Muscle of leg (tissue), 16 donors: ENCODE measurements at places on chromosomes 6 and 20.

DNA sequence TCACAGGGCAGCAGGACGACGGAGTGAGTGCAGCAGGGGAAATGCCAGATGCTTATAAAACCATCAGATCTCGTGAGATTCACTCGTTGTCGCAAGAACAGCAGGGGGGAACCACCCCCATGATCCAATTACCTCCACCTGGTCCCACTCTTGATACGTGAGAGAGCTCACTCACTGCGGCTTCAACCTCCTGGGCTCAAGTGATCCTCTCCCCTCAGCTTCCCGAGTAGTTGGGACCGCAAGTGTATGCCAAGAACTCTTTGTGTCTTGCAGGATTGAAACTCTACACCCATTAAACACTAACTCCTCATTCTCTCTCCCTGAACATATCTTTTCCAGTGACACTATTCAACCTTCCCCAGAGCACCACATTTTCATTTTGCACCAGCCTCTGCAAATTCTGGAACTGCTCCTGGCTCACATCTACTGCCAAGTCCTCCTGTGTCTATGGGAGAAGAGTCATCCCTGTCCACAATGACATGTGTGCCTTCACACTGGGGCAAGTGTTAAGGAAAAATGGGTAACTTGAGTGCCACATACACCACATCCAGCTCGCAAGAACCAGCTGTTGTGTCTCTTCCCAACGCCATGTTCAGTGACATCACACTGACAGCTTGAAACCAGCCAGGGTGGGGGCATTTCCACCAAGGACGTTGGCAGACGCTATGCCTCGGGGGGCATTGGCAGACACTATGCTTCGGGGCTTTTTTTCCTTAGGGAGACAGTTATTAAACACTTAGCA, 14.7 kb upstream of the TAF4 start:
- DNase-seq: peak; percentile 55

DNA sequence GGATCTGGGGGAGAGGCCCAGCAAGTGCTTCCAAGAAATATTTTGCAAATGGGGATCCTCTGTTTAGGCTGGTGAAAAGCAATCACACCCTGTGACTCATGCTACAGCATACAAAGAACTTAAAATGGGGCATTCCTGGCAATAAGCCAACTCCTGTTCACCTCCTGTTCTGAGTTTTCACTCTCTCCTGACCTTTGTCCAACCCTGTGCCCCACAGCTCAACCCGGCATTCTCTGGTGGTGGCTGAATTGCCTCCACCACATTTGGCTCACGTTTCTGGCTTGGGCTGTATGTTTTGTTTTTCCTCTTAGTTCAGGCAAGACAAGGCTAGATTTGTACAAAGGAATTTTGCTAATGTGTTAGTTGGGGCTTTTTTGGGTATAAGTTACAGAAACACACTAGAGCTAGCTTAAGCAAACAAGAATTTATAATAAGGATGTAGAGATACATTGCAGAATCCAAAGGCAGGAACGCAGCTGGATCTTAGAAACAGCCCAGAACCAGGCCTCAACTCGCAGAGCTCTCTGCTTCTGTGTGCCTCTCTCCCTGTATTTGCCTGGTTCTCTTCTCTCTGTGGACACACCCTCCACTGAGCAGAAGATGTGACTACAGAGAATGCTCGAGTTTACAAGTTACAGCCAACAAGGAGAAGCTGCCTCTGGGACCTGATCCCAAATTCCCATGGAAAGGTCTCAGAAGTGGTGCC, 9.4 kb downstream of the ABCC10 start:
- peak; percentile 46 for DNase-seq

GRCh38 chr6:161151660-161152526, 122.0 kb downstream of the AGPAT4 start:
- no peak for DNase-seq

GRCh38 chr20:60631585-60632287, 620.3 kb upstream of the CDH4 start:
- DNase-seq: no peak

DNA sequence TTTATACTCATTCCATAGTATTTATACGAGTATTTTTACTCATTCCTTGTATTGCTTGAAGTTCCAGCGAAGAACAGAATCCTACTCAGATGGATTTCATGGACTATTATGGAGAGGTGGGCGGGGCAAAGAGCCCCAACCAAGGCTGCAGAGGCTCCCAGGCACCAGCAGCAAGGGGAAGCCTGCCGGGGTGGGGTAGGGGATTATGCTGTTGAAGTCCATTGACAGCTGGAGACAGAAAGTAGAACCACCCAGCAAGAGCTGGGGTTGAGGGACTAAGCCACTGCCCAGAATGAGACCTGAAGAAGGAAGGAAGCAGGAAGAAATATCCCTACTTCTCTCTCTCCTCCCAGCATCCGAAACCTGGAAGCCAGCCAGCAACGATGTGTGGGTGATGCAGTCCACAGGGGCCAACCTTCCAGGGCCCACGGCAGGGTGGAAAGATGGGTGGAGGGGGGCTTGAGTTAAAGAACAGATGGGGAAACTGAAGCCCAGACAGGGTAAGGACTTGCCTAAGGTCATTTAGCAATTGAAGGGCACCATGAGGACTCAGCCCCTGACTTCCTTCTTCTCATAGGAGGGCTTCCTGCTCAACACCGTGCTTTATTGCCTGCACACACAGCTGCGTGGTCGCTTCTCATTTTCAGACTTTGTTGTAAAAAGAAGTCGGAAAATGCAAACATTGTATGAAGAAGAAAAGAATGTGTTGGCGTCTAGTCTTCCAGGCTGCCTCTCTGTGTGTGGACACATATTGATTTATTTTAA, 18.3 kb upstream of the GTSF1L start:
- DNase-seq: peak; percentile 32

- peak; percentile 88 for DNase-seq
These were observed 102.1 kb downstream of the CEBPB start for GRCh38 chr20:50292591-50293283.

DNA sequence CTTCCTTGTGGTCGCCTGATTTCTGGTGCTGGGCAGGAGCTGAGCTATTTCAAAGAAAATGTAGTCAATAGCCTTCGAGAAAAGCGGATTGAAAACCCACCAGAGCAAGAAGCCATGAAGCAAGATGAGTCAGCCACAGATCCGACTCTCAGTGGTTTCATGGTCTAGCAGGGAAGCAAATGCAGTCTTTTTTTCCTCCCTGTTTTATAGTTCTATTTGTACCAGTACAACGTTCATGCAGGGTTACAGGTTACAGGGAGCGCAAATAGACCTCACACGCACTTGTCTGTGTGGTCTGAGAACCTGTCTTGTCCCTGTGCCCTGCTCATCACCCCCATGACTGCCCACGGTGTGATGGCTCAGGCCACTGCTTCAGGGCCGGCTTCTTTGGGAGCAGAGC, 309.8 kb upstream of the SUPT3H start:
- no peak for DNase-seq

- DNase-seq: no peak
These were observed 21.2 kb downstream of the PTPRK start for GRCh38 chr6:128499079-128499731.

- no peak for DNase-seq
These were observed 1.6 kb downstream of the BFSP1 start for GRCh38 chr20:17529586-17529985.

GRCh38 chr6:30378290-30378937, 33.5 kb downstream of the RPP21 start:
- DNase-seq: peak; percentile 22

GRCh38 chr6:75096966-75097365, 108.9 kb downstream of the COL12A1 start:
- DNase-seq: no peak

DNA sequence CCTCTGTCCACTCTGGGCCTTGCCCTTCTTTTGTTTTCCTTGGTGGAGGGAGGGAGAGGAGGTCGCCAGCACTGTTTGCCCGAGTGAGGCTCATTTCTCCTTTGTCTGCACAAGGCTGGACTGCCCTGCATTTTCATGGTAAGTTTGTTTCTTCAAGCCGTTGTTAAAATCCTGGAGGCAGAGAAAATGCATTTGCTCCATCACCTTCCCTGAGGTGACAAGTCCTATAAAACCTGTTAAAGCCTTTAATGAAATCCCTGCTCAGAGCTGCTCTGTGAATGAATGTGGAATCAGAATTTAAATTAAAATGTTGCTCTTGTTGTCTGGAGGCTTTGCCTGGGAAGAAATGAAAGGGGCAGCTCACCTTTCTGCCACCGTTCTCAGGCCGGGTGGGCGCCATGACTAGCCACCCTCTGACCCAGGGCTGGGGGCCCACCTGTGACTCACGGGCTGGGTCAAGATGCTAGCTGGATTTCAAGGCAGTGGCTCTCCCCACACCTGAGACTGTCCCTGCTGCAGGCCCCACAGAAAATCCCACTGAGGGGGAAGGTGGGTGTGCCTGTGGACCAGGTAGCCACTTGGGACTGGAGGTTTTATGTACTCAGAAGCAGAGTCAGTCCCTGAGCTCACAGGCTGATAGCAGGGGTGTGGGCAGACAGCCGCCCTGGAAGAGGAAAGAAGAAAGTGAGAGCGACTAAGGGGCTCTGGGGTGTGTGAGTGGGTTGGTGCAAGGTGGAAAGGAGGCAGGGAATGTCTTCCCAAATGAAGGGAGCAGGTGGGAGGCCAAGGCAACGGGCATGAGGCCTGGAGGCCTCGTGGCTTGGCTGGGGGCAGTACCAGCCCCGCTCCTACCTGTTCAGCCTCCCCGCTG, 24.0 kb upstream of the MYT1 start:
- no peak for DNase-seq

GRCh38 chr20:23583526-23583925, 15.2 kb upstream of the CST9L start:
- no peak for DNase-seq

- DNase-seq: peak; percentile 79
These were observed 29.1 kb downstream of the ZDHHC14 start for GRCh38 chr6:157410045-157410444.

DNA sequence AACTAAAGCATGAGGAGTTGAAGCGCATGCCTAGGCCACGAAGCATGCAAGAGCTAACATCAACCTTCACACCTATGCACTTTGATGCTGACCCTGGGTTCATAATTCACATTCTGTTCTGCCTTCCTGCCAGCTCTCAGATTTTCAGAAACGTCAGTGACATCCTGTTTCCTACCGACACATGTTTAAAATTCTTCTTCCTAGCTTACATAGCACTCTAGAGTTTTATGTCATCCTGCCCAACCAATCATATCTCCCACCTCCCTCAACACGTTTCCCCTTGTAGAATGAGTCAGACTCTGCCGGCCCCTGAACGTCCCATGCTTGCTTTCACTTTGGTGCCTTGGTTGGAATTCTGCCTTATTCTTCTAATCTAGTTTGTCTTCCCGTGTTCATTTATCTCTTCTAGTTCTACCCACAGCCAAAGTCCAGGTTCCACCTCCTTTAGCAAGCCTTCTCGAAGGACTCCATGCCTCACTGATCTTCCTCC, 97.2 kb upstream of the MAP7 start:
- DNase-seq: peak; percentile 18

DNA sequence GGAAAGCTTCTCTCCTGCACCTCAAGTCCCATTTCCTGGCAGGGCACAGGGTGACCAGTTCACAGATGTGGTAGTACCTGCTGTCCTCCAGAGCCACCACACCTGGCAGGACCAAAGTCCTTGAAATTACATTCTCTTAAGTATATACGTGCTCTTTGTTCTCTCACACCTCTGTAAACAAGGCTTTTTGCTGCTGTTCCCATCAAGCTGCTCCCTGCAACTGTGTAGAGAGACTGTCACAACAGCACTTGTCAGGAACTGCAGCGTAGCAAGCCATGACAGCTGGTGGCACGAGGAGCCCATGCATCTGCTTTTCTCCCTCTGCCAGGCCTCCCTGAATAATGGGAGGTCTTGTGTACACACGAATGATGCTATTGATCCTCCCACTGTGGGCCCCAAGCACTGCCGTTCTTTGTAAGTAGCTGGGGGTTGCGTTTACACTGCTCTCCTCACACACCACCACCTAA, 431.8 kb downstream of the CD83 start:
- DNase-seq: peak; percentile 58

DNA sequence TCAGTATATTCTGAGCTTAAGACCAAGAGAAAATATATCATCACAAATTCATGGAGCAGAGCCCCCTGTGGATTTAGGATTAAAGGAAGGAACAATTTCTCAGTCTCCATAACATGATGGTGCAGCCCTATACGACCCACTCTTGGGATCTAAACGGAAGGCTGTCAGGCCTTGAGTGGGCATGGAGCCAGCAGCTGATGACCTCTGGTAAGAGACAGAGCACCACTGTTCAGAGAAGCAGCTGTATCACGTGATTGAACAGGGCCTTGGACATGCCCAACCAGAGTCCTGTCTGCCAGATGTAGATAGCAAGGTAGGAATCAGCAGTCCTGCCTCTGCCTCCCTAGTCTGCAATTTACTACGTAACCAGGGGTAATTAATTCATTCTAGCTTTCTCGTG, 259.4 kb upstream of the POU3F2 start:
- DNase-seq: peak; percentile 7

DNA sequence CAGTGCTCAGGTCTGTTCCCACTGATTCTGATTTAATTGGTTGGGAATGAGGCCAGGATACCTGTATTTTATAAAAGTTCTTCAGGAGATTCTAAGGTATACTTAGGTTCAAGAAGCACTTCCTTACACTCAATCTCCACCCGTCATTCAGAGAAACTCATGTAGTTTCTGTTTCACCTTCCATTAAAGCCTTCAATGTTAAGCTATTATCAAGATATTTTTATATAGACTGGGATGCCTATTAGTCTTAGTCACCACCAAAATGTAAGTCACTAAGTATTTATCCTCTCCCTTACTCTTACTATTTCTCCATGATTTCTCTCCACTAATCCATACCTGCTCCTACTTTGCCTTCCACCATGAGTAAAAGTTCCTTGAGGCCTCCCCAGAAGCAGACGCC, 38.1 kb upstream of the GCLC start:
- no peak for DNase-seq

GRCh38 chr20:58141496-58141895, 87.0 kb downstream of the ANKRD60 start:
- no peak for DNase-seq

- DNase-seq: peak; percentile 79
These were observed 229.2 kb downstream of the COL12A1 start for GRCh38 chr6:74976701-74977100.

- DNase-seq: peak; percentile 7
These were observed 8.5 kb upstream of the TRIM40 start for GRCh38 chr6:30127238-30128093.

DNA sequence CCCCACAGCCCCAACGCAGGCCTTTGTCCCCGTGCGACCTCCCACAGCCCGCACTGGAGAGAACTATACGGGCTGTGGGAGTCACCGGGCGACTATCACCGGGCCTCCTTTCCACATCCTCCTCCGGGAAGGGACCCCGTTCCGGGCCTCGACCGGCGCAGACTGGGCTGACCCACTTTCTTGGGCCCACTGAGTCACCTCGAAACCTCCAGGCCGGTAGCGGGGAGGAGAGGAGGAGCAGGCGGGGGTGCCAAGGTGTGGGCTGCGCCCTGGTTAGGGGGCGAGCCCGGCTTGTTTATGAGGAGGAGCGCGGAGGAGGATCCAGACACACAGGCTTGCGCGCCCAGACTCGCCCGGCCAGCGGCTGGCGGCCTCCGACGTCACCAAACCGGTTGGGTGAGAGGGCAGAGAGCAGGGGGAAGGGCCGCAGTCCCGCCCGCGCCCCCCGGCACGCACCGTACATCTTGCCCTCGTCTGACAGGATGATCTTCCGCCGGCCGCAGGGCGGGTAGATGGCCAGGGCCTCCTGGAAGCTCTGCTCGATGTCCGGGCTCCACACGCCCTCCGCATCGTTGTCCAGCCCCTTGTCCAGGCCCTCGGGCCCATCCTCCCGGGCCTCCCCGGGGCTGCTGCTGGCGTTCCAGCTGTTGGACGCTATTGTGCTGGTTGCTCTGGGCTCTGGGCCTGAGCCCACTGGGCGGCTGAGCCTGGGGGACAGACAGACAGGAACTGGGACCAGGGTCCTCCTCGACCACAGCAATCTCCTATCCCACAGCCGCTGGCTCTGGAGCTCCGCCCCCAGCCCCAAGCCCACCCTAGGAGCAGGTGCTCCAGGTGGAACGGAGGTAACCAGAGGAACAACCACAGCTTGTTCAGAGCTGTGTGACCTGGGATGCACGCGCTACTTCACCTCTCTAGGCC, 10.6 kb downstream of the TEAD3 start:
- DNase-seq: no peak
